ENCODE measurements at places on chromosomes 6 and 20.

DNA sequence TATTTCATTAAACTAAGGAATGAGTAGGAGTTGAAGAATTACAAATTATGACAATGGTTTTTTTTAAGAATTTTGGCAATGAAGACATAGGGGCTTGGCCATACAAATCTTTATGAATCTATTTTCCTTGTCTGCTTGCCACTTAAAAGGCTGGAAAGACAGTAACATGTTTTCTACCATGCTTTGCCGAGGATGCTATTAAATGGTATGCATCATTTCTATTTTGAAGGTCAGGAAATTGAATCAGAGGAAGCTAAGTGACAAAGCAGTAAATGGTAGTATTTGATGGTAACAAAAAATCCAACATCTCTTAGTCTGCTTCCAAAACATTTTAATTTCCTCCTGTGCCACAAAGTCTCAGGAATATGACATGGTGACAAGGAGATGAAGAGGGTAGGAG is 287.2 kb downstream of the RFPL4B start:
- DNase-seq, result no peak

- peak; percentile 68 for DNase-seq
Measured at GRCh38 chr6:133512410-133513016, 271.4 kb downstream of the EYA4 start.

GRCh38 chr6:66496659-66497058 is 789.6 kb upstream of the EYS start:
- DNase-seq, result no peak

DNA sequence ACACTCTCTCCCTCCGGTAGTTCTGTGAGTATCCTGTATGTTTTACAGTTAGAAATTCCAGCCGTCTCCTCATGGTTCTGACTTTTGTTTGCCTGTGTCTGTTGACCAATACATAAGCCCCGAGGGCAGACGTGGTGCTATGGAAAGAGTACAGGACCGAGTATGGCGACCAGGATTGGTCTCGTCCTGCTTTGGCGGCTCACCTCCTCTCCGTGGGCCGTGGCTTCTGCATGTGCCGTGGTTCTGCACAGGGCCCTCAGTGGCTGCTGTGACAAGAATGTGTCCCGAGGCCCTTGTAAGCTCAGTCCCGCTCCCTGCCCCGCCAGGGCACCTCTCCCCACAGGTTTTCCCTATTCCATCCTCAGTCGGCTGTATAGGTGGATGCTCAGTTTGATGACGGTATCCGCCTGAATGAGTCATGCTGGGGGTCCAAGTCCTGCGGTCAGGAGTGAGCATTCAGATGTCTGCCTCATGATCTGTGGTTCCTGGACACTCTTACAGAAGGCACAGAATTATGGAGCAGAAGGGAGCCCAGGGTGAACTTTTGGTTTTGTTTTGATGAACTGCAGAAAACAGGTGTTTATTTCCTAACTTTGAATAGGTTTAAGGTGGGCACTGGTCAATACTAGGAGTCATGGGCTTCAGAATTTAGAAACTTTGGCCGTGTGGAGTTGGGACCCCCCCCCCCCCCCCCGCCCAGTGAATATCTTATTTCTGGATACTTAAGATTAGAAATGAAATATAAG is 1.2 kb downstream of the ARFGAP1 start:
- no peak for DNase-seq

DNA sequence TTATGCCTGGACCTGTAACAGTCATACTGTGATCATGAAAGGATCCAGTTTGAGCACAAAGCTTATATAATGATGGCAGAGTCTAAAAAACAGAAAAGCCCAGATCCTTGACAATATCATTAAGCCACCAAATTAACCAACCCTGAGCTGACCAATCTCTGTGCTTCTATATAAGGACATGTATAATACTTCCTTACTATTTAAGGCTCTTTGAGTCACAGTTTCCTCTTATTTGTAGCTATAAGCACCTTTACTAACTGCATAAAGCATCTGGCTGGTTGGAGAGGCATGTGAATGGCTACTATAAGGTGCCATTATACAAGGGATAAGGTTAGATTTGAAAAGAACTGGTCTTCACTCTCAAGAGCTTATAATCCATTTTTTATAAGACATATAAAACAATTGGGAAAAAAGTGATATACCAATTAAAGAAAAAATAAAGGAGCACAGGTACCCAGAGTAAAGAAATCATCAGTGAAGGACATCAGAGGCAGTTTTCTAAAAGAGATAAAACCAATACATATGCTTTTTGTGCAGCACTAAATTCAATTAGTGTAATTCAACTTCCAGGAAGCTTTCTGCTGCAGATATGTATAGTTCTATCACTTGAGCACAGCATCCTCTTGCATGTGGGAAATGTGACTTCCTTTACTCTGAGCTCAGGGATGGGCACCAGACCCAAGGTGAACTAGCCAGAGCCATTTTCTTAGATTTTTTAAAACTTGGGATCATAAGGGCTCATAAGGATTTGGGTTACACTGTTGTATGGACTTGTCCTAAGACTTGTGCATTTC is 121.0 kb downstream of the BTBD9 start:
- DNase-seq, result no peak

- no peak for DNase-seq
Measured at GRCh38 chr6:68139130-68139529, 496.0 kb upstream of the ADGRB3 start.

DNA sequence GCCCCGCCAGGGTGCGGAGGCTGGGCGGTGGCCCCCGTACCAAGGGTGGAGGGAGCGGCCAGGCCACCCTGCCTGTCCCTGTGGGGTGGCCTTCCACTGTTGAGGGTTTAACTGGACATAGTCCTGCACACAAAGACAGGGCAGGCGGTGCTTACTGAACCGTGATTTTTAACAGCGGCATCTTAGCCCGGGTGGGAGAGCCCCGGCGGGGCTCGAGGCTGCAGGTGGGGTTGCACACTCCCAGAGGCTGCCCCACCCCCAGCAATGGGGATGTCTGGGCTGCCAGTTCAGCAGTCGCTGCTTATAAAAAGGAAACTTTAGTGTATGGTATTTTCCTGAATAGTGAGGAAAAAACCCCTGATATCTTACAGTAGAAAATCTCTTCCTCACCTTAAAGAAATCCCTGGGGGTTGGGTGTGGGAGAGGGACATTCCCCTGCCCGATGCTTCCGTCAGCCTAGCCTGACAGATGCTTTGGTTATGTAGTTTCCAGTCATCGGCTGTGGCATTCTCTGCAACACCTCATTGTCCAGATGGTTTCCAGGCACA is 79.4 kb downstream of the IRF4 start:
- DNase-seq, result no peak

All from glutamatergic neuron (in vitro differentiated cells).